Activated CD4-positive, alpha-beta T cell treated with anti-CD3 and anti-CD28 coated beads for 36 hours (primary cell): ENCODE measurements at places on chromosomes 4 and X. TPM values are rescaled to one million over a fixed set of nuclear protein-coding genes. Genes with fewer than 3 reads are reported as not detected.
A peak's percentile ranks its signal among the peaks of the same experiment; 100 is the strongest.

GRCh38 chr4:1684506-1685234, 557 bp upstream of the FAM53A start:
- peaks cover 12% of the 10 kb centered on the region for H3K4me1 ChIP-seq
- peak; percentile 97 for DNase-seq
- H3K4me3 ChIP-seq: no peak overlapping the region

PCGF3 gene
- total RNA-seq: 20.6 TPM

- DNase-seq: no peak
- H3K4me1 ChIP-seq: no peaks in the 10 kb centered on the region
- H3K27me3 ChIP-seq: peaks cover 2% of the 10 kb centered on the region
- no peak overlapping the region for H3K4me3 ChIP-seq
- H3K27ac ChIP-seq: no peak overlapping the region
These were observed 71.7 kb downstream of the IDS start for GRCh38 chrX:149433451-149433850.

SERPINA7 gene
- not detected for total RNA-seq

DNA sequence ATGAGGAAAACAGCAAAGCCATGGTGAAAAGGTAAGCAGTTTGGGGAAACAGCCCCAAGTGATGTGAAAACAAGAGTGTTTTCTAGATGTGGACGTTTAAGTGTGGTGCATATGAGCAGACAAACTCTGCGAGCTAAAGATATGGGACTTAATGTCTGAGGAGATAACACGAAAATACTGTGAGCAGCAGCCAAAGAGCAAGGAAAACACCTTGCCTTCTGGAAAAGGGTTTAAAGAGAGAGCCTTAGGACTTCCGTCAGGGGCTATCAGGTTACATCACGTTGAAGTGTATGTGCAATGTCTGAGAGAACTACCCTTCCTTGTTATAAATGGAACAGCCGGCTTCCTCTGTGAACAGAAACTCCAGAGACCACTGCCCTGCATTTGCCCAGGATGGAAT, 54.2 kb downstream of the LEF1 start:
- H3K27me3 ChIP-seq: no peaks in the 10 kb centered on the region
- H3K27ac ChIP-seq: peak overlapping the region; percentile 87
- peaks cover 100% of the 10 kb centered on the region for H3K4me1 ChIP-seq
- no peak for DNase-seq

GRCh38 chr4:31788676-31789075, 1068.5 kb downstream of the PCDH7 start:
- H3K27me3 ChIP-seq: no peaks in the 10 kb centered on the region
- H3K4me1 ChIP-seq: no peaks in the 10 kb centered on the region
- no peak for DNase-seq
- no peaks in the 10 kb centered on the region for H3K36me3 ChIP-seq

DNA sequence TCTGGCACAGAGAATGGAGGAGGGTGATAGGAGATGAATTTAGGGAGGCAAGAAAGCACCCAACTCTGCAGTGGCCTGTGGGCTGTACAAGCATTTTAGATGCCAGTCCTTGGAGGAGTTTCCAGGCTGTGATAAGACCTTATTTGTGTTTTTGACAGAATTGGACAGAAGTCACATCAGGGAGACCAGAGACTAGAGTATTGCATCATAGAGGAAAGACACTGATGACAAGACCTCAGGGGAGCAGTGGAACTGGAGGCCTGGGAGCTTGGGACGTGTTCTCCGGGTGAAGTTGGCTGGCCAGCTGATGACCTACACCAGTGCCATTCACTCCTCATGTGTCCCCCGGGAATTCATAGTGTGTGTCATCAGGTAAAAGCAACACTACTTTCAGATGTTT, 284.0 kb upstream of the ZFP42 start:
- no peak overlapping the region for H3K27ac ChIP-seq
- peaks cover 1% of the 10 kb centered on the region for H3K36me3 ChIP-seq
- no peak overlapping the region for H3K4me3 ChIP-seq
- H3K27me3 ChIP-seq: no peaks in the 10 kb centered on the region
- no peak for DNase-seq
- no peaks in the 10 kb centered on the region for H3K4me1 ChIP-seq

GRCh38 chr4:41358647-41359421, 102.1 kb downstream of the UCHL1 start:
- no peak overlapping the region for H3K27ac ChIP-seq
- H3K36me3 ChIP-seq: no peaks in the 10 kb centered on the region
- H3K4me1 ChIP-seq: no peaks in the 10 kb centered on the region
- peaks cover 37% of the 10 kb centered on the region for H3K27me3 ChIP-seq
- H3K4me3 ChIP-seq: no peak overlapping the region

F11 gene
- not detected for total RNA-seq

GRCh38 chrX:21779095-21779494, 21.2 kb upstream of the SMPX start:
- no peaks in the 10 kb centered on the region for H3K27me3 ChIP-seq
- H3K4me1 ChIP-seq: no peaks in the 10 kb centered on the region
- no peak for DNase-seq
- H3K27ac ChIP-seq: no peak overlapping the region

GRCh38 chr4:101197350-101197749, 150.0 kb downstream of the PPP3CA start:
- no peak for DNase-seq
- no peak overlapping the region for H3K4me3 ChIP-seq
- H3K27ac ChIP-seq: no peak overlapping the region
- H3K36me3 ChIP-seq: no peaks in the 10 kb centered on the region
- H3K27me3 ChIP-seq: peaks cover 2% of the 10 kb centered on the region
- peaks cover 16% of the 10 kb centered on the region for H3K4me1 ChIP-seq

GRCh38 chrX:46704767-46705386, 54.0 kb downstream of the SLC9A7 start:
- H3K4me1 ChIP-seq: peaks cover 58% of the 10 kb centered on the region
- H3K4me3 ChIP-seq: peak overlapping the region; percentile 64
- H3K36me3 ChIP-seq: peaks cover 17% of the 10 kb centered on the region
- H3K27me3 ChIP-seq: no peaks in the 10 kb centered on the region
- H3K27ac ChIP-seq: peak overlapping the region; percentile 94
- DNase-seq: peak; percentile 44

- peaks cover 67% of the 10 kb centered on the region for H3K36me3 ChIP-seq
- H3K27ac ChIP-seq: no peak overlapping the region
- H3K4me1 ChIP-seq: peaks cover 23% of the 10 kb centered on the region
- no peaks in the 10 kb centered on the region for H3K27me3 ChIP-seq
These were observed 2.0 kb downstream of the NCAPG start for GRCh38 chr4:17812801-17813200.

TCEAL7 gene
- not detected for total RNA-seq

DNA sequence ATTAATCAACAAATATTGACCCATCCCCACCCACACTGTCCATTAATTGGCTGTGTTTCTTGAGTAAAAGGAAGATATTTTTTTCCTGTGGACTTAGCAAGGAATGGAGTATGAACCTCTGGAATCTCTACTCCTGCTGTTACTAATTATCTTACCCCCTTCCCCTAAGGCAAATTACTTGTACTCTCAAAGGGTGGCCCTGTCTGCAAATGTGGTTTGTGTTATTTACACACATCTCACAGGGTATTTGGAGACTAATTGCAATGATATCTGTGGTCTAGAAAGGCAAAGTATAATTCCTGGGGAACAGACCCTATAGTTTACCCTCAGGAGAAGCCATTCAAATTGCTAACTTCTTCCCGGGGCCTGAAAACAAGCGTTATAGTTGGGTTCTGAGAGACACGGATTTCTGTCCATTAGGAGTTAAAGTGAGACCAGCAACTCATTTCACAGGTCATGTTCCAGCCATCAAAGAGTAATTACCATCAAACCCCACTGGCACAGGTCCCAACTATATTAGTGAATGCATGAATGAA, 133.0 kb upstream of the RASGEF1B start:
- no peak overlapping the region for H3K27ac ChIP-seq
- peaks cover 2% of the 10 kb centered on the region for H3K27me3 ChIP-seq
- peaks cover 6% of the 10 kb centered on the region for H3K4me1 ChIP-seq

TCEAL2 gene
- 0.28 TPM for total RNA-seq

RPS6KA6 gene
- total RNA-seq: 0.09 TPM

GRCh38 chr4:13794819-13795565, 167.5 kb upstream of the BOD1L1 start:
- H3K4me3 ChIP-seq: no peak overlapping the region
- no peaks in the 10 kb centered on the region for H3K36me3 ChIP-seq
- no peaks in the 10 kb centered on the region for H3K4me1 ChIP-seq
- no peak overlapping the region for H3K27ac ChIP-seq
- H3K27me3 ChIP-seq: peaks cover 3% of the 10 kb centered on the region
- DNase-seq: no peak

GRCh38 chr4:6373541-6374410, 98.6 kb downstream of the PPP2R2C start:
- no peaks in the 10 kb centered on the region for H3K27me3 ChIP-seq
- H3K4me1 ChIP-seq: no peaks in the 10 kb centered on the region
- no peaks in the 10 kb centered on the region for H3K36me3 ChIP-seq
- no peak overlapping the region for H3K4me3 ChIP-seq

GRCh38 chr4:122555216-122555615, 65.7 kb downstream of the IL21 start:
- H3K27me3 ChIP-seq: no peaks in the 10 kb centered on the region
- H3K4me3 ChIP-seq: no peak overlapping the region
- H3K27ac ChIP-seq: peak overlapping the region; percentile 63

DNA sequence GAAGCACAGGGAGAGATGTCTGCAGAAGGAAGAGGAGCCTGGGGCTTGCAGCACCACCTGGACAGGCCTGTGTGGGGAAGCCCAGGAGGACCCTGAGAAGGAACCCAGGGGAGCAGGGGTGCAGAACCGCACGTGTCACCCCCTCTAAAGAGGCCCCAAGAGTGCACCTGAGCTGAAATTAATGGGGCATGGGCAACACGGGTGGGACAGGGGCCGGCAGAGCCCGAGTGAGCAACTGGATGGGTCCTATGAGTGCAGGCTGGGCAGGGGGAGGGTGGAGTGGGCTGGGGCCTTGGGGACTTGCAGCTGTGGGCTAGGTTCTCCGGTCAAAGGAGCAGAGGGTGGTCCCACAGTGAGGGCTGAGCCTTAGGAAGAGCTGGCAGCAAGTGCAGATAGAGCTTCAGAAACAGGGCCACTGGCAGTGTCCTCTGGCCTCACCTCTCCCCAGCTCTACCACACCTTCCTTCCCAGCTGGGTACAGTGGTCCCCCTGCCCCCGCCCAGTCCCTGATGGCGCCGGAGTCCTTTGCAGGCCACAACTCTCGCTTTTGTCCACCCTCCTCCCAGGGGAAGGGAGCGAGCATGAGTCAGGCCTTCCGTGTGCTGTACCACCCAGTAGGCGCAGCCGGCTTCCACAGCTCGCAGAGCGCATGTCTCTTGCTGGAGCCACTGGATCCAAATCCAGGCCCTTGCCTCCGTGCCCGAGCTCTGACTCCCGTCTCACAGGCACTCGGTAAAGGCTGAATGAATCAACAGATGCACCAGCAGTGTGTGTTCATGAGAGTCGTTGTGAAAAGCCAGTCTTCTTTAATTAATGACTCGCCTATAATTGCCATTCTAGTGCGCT, 131.6 kb downstream of the HMX1 start:
- no peak overlapping the region for H3K4me3 ChIP-seq
- DNase-seq: no peak
- no peaks in the 10 kb centered on the region for H3K36me3 ChIP-seq
- peaks cover 3% of the 10 kb centered on the region for H3K27me3 ChIP-seq
- no peak overlapping the region for H3K27ac ChIP-seq

DNA sequence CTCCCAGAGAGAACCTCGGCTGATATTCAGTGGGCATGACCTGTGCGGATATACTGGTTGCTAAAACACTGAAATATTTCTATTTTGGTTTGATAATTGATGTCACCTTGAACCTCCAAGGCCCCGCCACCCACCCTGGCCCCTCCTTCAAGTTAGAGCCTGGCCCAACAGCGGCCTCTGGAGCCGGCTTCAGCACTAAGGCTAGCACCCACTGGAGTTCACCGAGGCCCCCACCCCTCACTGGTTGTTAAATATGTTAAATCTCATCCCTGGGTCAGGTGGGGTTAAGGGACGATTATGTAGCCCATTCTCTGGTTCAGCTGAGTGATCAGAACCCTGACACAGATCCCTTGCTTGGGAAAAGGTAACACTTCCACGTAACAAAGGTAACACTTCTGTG, 24.3 kb downstream of the SEL1L3 start:
- peaks cover 19% of the 10 kb centered on the region for H3K4me1 ChIP-seq
- no peaks in the 10 kb centered on the region for H3K27me3 ChIP-seq
- H3K36me3 ChIP-seq: peaks cover 18% of the 10 kb centered on the region
- no peak for DNase-seq
- no peak overlapping the region for H3K27ac ChIP-seq

DNA sequence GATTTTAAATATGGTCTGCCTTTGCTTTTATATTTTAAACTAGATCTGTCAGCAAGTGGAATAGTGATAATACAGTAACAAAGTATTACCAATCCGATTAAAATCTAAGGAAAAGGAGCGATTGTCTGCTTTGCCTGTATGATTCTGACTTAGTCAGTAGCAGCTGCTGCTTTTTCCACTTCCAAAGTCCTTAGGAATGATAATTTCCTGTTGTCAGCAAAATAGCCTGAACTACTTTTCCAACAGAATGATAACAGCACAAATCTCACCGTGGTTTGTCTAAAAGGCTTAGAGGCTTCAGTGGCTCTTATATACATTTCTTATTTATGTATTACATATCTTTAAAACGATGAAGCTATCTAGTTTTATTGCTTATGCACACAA, 290.0 kb downstream of the ANK2 start:
- H3K27me3 ChIP-seq: peaks cover 5% of the 10 kb centered on the region
- H3K4me1 ChIP-seq: no peaks in the 10 kb centered on the region
- no peak overlapping the region for H3K4me3 ChIP-seq

GRCh38 chr4:38615847-38616246, 48.2 kb upstream of the KLF3 start:
- H3K4me3 ChIP-seq: no peak overlapping the region
- no peak overlapping the region for H3K27ac ChIP-seq
- no peaks in the 10 kb centered on the region for H3K36me3 ChIP-seq
- H3K27me3 ChIP-seq: no peaks in the 10 kb centered on the region
- DNase-seq: no peak

DNA sequence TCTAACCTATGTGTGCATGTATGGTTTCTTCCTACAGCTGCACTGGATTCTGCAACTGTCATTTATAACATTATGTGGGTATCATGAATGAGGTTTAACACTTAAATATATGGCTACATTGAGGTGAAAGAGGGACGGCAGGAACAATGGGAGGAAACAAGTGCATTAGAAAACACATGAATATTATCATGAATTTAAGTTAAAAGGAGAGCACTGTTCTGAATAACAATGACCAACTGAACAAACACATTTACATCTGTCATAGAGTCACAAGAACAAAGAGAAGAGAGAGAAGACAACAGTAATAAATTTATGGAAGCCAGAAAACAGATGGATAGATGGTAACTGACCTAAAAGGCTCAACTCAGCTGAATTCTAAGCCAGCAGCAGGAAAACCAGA, 527.1 kb upstream of the DIPK2B start:
- H3K36me3 ChIP-seq: no peaks in the 10 kb centered on the region
- no peak for DNase-seq
- H3K4me3 ChIP-seq: no peak overlapping the region
- H3K27me3 ChIP-seq: no peaks in the 10 kb centered on the region
- no peak overlapping the region for H3K27ac ChIP-seq
- H3K4me1 ChIP-seq: no peaks in the 10 kb centered on the region
